ENCODE measurements at places on chromosomes 16 and 17. TPM values are rescaled to one million over a fixed set of nuclear protein-coding genes. Genes with fewer than 3 reads are reported as not detected.

DNA sequence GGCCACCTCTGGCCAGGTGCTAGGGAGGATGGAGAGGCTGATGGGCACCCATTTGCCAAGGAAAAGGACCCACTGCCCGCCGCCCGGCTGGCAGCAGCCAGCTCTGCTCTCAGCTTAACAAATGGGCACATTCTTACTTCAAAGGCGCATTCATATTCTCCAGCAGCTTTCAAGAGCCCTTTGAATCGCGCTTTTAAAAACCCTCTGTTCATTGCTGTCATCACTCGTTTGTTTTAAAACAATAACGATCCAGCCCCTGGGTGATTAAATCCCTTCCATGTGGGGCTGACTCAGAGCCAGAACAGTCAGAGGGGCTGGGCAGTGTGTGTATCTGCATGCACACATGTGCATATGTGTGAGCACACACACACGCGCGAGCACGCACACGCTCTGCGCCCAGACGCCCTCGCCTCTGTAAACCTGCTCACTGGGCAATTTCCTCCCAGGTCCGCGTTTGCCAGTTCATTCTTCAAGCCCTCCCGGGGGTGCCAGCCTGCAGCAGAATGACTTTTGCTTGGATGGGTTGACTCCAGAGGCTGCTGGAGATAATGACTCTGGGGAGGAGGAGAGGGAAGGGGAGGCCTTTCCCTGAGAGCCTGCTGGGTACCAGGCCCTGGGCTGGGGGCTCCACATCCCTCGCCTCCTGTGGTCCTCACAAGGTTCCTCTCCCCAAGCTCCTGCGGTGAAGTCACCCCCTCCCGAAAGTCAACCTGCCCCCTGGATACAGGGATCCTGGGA is 133.1 kb downstream of the SDK2 start:
- no peak for DNase-seq

- DNase-seq, result no peak
These were observed 11.9 kb upstream of the PITPNM3 start for GRCh38 chr17:6568184-6568758.

GRCh38 chr17:861364-861763 is 79.2 kb downstream of the MRM3 start:
- no peak for DNase-seq

- DNase-seq, result no peak
These were observed 8.3 kb upstream of the SNF8 start for GRCh38 chr17:48952904-48953303.

- no peak for DNase-seq
These were observed 1.4 kb downstream of the TLCD1 start for GRCh38 chr17:28724500-28725165.

DNA sequence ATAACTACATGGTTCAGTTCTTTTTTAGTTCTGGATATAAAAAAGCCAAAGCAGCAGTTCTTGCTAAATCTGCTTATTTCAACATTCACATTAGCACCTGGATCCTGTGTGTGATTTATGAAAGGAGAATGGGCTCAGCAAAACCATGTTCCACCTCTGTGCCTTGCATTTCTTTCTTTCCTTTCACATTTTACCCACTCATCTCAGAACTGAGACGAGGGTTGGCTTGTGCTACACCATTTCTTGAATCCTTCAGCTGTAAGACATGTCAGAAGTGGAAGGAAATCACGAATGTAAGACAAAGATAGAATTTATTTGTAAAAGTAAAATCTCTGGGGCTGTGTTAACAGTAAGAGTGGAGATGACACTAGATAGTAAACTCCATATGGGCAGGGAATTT is 1.2 kb upstream of the UTP6 start:
- no peak for DNase-seq

The NPIPB9 gene
- 0.56 TPM for total RNA-seq

The GOSR1 gene
- 64.7 TPM for total RNA-seq

The BAIAP3 gene
- total RNA-seq, result 0.56 TPM

The FBXW10 gene
- not detected for total RNA-seq

The CDH3 gene
- not detected for total RNA-seq

All from IMR-90 (cell line).